ENCODE measurements at places on chromosomes 3 and 15.
A peak's percentile ranks its signal among the peaks of the same experiment; 100 is the strongest.

- peaks cover 21% of the 10 kb centered on the region for H3K36me3 ChIP-seq
- no peaks in the 10 kb centered on the region for H3K4me1 ChIP-seq
- H3K27ac ChIP-seq, result no peak overlapping the region
- H3K27me3 ChIP-seq, result peaks cover 14% of the 10 kb centered on the region
- DNase-seq, result no peak
These were observed 215.1 kb downstream of the MYRIP start for GRCh38 chr3:40024526-40024925.

- no peaks in the 10 kb centered on the region for H3K4me1 ChIP-seq
- H3K27me3 ChIP-seq, result no peaks in the 10 kb centered on the region
- no peak for DNase-seq
- no peaks in the 10 kb centered on the region for H3K36me3 ChIP-seq
- no peak overlapping the region for H3K4me3 ChIP-seq
These were observed 207.1 kb downstream of the PTPRG start for GRCh38 chr3:61768284-61769037.

DNA sequence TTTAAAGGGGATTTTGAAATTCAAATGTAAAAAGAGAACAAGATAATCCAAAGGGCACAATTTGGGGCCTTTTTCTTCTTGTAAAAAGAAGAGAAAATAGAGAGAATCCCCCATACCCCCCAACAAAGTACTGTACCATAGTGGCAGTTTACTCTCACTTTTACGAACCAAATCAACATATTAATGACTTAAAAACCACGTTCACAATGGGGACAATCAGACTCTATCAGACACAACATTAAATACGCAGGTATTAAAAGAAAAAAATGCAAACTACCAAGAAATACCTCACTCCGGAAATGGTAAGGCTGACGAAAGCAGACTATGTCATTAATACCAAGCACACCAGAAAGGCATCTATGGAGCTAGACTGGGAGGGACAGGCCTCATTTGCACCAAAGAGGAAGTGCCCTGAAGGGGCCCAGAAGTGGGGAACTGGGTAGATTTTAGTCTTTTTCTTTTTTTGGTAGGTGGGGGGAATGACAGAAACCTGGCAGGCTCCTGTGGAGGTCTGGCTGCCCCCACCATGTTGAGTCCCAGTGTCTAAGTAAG lies 134.3 kb downstream of the TIGIT start:
- peak; percentile 23 for DNase-seq
- H3K27ac ChIP-seq, result peak overlapping the region; percentile 88
- no peaks in the 10 kb centered on the region for H3K27me3 ChIP-seq
- H3K36me3 ChIP-seq, result no peaks in the 10 kb centered on the region

DNA sequence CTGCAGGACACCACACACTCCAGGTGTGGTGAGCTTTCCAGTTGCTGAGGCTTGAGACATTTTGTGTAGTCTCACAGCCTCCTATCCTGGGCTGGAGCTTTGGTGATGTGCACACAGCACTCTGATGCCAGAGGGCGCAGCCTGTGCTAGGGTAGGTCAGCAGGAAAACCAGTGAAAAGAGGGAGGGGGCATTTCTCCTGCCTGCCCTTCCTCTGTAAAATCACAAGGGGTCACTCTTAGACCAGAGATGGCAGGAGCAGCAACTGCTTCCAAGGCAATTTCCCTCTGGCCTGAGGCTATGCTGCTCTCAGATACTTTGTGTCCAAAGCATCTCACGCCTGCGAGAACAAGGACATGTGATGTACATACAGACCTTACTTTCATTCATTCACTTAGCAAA lies 16.5 kb upstream of the MUSTN1 start:
- H3K27ac ChIP-seq, result peak overlapping the region; percentile 36
- no peaks in the 10 kb centered on the region for H3K36me3 ChIP-seq
- H3K4me1 ChIP-seq, result peaks cover 5% of the 10 kb centered on the region
- no peak overlapping the region for H3K4me3 ChIP-seq

- no peak for DNase-seq
- H3K4me1 ChIP-seq, result peaks cover 25% of the 10 kb centered on the region
- H3K4me3 ChIP-seq, result no peak overlapping the region
- H3K27me3 ChIP-seq, result no peaks in the 10 kb centered on the region
- no peaks in the 10 kb centered on the region for H3K36me3 ChIP-seq
- no peak overlapping the region for H3K27ac ChIP-seq
These were observed 78.5 kb downstream of the CHCHD6 start for GRCh38 chr3:126782536-126782935.
